Activated CD4-positive, alpha-beta T cell treated with anti-CD3 and anti-CD28 coated beads, Interleukin-2, amount 50 U/mL, for 24 hours (primary cell): ENCODE measurements at places on chromosomes 5 and 9.

DNA sequence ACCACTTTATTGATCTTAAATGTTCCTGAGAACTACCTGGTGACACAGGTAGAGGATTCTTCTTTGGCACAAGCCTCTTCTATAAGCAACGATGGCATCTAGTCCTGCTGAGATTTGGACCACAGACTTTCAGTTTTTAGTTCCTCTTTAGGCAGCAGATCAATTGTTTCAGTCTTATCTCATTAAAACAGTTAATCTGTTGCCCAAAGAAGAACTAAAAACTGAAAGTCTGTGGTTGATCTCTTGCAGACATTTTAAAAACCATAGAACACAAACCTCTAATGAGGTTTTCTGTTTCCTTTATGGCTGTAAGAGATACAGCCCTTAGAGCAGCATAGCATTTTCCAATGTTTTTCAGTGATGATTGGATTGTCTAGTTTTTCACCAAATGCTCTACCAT is 480.9 kb downstream of the MTRR start:
- DNase-seq, result no peak

DNA sequence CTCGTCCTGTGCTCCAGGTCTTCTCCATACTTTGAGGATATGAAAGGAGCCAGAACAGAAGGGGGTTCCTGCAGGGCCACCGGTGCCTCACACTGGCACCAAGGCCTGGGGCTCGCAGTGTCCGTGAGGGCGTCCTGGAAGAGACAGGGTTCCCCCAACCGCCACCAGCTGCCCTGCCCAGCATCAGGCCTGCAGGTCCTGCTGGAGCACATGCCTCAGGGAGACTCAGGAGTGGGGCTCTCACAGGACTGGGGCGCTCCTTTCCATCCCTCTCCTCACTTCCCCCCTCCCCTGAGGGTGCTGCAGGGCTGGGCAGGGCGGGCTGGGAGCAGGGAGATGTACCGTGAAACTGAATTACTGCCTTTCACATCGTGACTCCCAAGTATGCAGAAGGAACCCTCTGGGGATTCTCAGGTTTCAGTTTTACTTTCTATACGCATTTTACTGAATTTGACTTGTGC is 31.7 kb downstream of the CEP72 start:
- no peak for DNase-seq

DNA sequence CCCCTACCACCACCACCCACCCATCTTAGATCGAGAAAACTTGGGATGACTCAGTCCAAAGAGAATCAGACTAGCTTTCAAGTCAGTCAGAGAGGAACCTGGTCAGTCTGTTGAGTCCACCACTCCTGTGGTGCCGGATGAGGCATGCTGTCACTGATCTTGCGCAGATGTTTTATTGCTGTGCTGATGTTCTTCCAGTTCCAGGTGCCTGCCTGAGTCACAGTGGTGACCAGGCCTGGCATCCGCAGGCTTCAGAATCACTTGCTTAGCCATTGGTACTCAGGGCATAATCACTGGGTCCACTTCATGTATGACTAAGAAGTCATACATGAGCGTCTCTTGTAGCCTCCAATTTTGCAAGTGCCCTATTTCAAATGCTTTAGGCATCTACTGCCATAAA is 114.1 kb downstream of the MUSK start:
- no peak for DNase-seq

- DNase-seq, result no peak
These were observed 31.7 kb downstream of the IL33 start for GRCh38 chr9:6247266-6247665.

GRCh38 chr9:114347675-114348074 is 18.0 kb downstream of the ORM2 start:
- DNase-seq, result no peak

GRCh38 chr9:109107402-109108240 is 12.1 kb downstream of the TMEM245 start:
- no peak for DNase-seq

DNA sequence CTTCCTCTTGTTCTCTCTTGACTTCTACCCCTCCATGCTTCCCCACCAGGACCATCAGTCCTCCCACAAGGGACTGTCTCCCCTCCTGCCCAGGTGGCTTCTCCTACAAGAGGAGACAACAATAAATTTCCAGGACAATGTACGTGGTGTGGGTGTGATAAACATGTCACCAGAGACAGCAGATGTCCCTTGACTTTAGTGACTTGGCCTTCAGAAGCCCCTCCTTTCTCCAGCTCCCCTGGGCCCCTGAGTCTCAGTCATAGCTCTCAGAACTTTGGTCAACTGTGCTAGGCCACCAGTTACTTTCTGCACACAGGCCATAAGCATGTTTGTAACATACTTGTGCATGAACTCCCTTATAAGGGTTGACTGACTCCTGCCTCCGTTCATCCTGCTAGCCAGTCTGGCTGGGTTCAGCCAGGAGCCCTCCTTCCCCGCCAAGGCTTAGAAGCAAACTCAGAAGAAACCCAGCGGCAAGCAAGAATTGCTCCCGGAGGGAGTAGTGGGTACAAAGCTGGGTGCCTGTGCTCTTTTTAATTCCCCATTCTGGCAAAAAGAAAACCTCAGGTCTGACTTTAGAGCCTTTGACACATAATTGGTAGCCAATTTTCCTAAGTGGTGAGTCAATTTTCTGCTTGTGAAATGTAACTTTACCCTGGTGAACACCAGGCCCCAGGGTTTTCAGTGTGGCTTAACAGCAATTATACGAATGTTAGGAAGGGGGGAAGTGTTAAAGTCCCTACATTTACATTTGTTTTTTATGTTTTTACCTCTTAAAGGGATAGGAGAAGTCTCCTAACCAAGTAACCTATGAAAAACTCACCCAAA is 49.2 kb downstream of the EBF1 start:
- DNase-seq, result no peak

DNA sequence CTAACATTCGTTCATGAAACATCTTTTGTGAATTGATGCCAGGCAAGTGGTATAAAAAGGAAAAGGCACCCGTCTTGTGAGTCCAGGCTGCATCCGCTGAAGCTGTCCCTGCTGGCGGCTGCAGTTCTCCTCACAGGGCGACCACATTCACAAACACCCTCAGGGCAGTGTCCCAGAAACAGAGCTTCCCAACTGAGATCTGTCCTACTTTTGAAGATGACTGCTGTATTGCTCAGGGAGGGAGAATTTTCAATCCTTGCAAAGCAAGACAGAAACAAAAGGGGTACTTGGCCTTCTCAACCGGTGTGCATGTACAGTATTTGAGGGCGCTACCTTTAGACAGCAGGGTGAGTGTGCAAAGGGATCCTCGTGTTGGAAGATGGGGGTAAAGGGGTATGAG is 316.1 kb downstream of the GADD45G start:
- no peak for DNase-seq

DNA sequence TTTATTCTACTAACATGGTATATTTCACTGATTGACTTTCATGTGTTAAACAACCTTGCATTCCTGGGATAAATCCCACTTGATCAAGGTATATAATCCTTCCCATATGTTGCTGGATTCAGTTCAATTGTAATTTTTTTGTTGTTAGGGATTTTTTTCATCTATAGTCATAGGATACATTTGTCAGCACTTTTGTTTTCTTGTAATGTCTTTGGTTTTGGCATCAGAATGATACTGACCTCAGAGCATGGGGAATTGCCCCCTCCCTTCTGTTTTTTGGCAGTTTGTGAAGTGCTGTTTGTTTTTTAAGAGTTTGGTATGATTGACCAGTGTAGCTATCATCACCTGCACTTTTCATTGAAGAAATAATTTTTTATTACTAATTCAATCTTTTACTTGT is 176.8 kb upstream of the RASEF start:
- DNase-seq, result no peak

DNA sequence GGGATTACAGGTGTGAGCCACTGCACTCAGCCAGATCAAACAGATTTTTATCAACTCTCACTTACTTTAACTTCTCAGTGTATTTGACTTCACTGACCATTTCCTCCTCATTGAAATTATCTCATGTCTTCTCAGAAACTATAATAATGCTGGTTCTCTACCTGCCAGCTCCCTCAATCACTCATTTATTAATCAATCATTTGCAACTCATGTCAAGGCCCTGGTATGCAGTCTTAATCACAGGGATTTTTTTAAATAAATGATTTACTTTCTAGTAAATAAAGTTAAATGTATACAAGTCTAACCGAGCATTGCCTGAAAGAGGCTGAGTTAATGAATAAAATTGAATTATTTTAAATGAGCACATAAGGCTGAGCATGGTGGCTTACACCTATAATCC is 63.3 kb downstream of the PLPP1 start:
- DNase-seq, result no peak
